Stimulated activated CD8-positive, alpha-beta memory T cell treated with anti-CD3 and anti-CD28 coated beads, Interleukin-15, amount 100 ng/mL, for 4 hours (primary cell): ENCODE measurements at places on chromosomes 13 and 19.

DNA sequence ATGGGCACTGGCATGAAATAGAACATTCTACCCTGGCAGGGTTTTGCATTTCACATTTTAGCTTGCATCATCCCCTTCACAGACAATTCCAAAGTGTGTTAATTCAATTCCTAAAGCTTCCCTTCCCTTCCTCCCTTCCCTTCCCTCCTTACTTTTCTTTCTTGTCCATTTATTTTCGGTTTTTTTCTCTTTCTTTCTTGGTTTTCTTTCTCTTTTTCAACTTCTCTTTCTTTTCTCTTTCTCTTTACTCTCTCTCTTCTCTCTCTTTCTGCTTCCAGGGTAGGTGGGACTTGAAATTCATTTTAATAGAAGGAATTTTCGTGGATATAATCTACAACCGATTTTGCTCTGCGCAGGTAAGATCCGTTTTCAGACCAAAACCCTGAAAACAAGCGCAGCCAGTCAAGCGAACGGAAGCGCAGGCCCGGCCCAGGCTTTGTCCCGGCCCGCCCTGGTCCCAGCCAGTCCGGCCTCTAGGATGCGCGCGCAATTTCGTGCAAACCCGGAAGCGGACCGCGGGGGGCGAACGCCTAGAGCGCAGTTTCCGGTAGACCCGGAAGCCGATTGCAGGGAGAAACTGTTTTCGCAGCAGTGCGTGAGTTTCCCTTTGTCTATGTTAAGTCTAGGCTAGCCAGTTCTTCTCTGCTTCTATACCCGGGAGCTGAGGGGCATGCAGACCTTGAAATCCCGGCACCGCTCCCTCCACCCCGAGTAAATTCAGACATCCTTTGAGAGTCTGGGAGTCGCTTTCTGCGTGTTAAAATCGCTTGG, at the start of gene ZNF528:
Gene ZNF528 (plus strand): TSS at position 540 of the 771 bp plus-strand sequence. CDS start 4,165 bp downstream, outside the sequence.
- DNase-seq: peak; percentile 89

DNA sequence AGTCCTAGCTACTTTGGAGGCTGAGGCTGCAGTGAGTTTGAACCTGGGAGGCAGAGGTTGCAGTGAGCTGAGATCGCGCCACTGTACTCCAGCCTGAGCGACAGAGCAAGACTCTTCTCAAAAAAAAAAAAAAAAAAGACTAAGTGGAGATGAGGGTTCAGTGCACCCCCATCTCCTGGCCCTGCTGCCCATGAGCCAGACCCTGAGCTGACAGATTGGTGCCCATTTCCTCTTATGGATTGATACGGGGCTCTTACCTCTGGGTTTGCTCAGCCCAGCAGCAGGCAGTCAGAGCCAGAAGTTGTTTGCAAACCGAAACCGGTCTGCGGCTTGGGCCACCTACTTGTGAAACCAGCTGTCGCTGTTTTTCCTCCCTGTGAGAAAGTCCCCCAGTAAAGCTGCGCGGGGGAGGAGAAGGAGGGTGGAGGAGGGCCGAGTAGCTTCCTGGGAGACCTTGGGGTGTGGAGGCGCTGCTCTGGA, 36.9 kb downstream of the ARRDC2 start:
- DNase-seq: peak; percentile 85

- DNase-seq: no peak
Measured at GRCh38 chr13:101727118-101727517, 274.6 kb downstream of the ITGBL1 start.

DNA sequence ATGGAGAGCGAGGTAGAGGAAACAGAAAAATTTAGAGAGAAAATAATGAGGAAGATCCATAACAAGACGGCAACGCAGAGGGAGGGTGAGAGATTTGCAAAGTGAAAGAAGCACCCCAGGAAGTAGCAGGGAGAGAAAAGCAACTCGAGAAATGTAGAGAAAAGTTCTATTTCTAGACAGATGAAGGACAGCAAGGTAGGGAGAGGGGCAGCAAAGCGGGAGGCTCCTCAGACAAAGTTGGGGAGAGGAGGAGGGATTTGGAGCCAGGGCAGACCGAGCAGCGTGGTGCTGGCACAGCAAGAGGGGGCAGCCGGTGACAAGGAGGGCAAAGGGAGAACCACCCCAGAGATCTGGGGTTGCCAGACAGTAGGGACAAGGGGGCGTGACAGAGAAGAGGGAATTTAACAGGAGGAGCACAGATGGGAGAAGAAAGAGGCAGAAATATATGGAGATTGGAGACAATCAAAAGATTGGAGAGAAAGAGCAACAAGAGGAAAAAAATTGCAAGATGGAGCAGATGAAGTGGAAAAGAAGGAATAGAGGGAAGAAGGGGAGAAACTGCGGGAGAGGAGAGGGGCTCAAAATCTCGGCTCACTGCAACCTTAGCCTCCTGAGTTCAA, 989 bp downstream of the ZNF766 start:
- no peak for DNase-seq

DNA sequence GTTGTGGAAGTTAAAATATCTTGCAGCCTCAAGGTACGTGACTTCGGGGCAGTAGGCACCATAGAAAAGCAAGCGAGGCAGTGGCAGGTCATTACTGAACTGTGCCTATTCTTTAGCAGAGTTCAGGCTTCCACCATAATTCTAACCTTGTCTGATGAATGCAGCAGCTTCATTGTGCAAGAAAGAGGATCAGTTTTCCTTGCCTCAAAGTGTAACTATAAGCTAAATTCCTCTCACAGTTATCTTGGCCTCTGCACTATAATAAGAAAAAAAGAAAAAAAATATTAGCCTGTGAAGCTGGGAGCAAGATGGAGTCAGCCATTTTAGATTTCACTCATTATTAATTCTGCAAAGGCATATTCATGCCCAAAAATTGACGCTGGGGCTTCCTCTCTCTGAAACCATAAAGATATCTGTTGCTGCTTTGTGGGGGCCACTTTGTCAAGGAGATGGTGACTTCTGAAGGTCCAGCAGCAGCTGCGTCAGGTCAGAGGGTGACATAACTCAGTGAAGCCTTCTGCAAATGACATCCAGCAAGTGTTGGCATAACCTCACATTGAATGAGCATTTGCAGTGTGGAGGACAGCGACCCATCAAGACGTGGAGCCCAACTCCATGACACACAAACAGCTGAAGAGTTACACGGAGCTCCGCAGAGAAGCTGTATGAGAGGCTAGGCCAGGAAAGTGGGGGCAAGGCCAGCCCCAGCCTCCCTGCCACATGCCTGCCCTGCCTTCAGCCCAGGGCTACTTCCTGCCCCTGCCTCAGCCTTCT, 23.1 kb upstream of the SACS start:
- no peak for DNase-seq

GRCh38 chr19:18049385-18049784, 37.3 kb downstream of the IL12RB1 start:
- DNase-seq: no peak

DNA sequence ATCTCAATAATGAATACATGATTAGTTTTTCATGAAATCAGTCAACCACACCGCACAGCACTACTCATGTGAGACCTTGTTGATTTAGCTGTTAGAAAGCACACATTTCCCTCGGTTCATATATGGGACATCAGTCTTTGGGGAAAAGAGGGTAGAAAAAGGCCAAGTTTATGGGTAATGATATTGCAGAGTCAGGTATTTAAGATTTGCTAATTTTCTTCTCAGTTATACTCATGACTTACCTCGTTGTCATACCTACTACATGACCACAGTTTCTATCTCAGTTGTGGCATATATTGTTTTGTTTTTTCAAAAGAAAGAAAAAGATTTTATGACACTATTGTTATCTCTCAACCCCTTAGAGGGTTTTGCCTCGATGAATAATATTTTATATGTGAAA, 165.6 kb downstream of the POU4F1 start:
- no peak for DNase-seq
